ENCODE measurements at places on chromosomes 7 and 10.

- no peak for DNase-seq
These were observed 289.0 kb downstream of the PLXDC2 start for GRCh38 chr10:20105236-20105635.

DNA sequence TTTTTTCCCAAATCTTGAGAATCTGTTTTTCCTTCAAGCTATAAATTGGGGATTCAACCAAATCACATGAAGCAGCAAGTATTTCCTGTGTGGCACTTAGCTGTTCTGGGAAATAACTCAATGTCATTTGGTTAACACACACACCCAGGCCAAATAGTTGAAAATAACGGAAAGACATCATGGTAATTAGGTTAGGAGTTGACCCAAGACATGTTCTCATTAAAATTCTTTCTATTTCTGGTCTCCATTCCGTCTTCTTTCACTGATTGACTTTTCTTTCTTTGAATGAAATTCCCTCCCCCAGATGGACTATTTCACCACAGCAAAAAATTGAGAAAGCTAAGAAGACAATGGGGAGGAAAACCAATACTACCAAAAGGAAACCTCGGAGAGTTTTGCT, 30.5 kb downstream of the NRP1 start:
- no peak for DNase-seq

GRCh38 chr7:149859876-149860275, 13.9 kb upstream of the ATP6V0E2 start:
- no peak for DNase-seq

- DNase-seq, result no peak
These were observed 228.0 kb downstream of the ELMO1 start for GRCh38 chr7:37220664-37221063.

- no peak for DNase-seq
These were observed 162.7 kb upstream of the PRSS1 start for GRCh38 chr7:142586611-142587010.

DNA sequence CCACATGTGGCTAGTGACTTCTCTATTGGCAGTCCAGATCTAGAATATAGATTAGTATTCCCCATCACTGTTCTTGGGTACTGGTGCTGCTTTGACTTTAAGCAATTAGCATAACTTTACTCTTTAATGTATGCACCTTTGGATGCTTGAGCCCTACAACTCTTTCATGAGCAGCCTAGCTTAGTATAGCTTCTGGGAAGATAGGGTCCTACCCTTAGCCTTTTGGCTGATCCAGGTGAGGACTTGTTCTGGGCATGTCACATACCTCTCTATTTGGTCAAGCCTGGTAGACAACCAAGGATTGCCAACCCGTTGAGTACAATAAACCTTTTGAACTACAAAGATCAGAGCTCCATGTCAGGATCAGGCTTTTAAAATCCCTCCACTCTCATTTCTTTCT, 17.7 kb downstream of the PCGF5 start:
- no peak for DNase-seq

DNA sequence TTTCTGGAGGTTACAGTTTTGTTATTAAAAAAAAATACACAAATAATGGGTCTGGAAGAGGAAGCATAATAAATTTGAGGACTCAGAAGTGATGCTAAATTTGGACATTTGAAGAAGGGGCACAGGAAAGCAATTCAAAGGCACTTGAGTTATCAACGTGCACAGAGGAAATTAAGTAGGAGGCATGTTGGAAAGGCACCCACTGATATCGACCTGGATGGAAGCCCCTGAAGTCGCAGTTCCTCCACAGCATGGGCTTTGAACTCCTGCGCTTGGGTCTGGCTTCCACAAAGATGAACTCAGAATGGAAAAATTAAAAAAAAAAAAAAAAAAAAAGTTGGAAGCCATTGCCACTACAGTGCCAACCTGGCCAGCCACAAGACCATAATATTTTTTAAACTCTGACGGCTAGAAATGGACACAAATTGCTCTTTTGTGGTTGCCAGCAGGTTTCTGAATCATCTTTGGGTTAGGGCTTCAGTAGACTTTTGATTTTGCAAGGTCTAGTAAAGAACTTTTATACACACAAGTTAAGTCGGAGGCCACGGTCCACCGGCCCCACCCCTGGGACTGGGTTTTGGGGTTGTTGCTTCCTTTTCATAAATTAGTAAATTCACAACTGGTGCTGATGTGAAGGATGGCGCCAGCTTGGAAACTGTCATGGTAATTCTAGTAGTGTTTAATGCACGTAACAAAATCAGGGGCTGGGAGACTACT, 21.6 kb downstream of the JCAD start:
- DNase-seq, result no peak

DNA sequence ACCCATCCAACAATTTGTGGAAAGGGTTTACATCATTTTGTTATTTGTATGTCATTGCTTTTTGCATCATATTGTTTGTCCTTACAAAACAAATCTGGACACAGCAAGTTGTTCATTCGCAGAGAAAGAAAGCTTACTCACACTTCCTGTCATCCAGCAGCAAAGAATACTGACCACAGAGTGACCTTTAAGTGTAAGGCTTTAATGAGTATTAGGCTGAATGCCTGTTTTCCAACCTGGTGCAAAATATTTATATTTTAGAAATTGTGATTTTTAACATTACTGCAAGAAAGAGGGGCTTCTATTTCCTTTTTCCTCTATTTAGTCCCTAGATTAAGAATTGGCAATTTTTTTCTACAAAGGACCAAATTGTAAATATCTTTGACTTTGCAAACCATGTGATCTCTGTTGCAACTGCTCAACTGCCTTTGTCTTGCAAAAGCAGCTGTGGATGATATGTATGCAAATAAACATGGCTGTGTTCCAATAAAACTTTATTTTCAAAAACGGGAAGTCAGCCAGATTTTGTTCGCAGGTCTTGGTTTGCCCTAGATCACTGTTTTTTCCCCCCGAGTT, 27.8 kb upstream of the ITGB1 start:
- DNase-seq, result no peak

GRCh38 chr10:13770760-13771493, 184.2 kb downstream of the PRPF18 start:
- DNase-seq, result no peak

- DNase-seq, result no peak
These were observed 5.3 kb upstream of the EBF3 start for GRCh38 chr10:129969184-129969910.

- no peak for DNase-seq
These were observed 47.7 kb downstream of the ANK3 start for GRCh38 chr10:60341969-60342368.

GRCh38 chr7:101537205-101537604, 91.9 kb downstream of the MYL10 start:
- DNase-seq, result no peak

GRCh38 chr7:120742372-120742771, 115.6 kb downstream of the TSPAN12 start:
- no peak for DNase-seq

DNA sequence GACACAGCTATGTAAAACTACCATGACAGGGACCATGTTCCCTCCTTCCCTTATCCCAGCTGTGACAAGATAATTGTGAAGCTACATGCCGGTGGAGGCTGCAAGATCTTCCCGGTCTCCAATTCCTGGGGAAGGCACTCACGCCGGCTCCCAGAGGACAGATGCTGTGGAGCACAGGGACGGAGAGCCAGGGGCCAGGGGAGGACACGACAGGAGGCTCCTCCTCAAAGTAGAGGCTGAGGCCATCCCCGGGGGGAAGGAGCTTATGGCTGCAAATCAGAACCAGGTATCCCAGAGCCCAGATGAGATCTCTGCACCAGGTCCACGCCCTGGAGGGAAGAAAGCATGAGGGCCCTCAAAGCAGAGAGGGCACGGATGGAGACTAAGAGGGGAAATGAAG, 286.2 kb downstream of the TCERG1L start:
- no peak for DNase-seq

- no peak for DNase-seq
These were observed 279.7 kb upstream of the KLF14 start for GRCh38 chr7:131013716-131014115.

DNA sequence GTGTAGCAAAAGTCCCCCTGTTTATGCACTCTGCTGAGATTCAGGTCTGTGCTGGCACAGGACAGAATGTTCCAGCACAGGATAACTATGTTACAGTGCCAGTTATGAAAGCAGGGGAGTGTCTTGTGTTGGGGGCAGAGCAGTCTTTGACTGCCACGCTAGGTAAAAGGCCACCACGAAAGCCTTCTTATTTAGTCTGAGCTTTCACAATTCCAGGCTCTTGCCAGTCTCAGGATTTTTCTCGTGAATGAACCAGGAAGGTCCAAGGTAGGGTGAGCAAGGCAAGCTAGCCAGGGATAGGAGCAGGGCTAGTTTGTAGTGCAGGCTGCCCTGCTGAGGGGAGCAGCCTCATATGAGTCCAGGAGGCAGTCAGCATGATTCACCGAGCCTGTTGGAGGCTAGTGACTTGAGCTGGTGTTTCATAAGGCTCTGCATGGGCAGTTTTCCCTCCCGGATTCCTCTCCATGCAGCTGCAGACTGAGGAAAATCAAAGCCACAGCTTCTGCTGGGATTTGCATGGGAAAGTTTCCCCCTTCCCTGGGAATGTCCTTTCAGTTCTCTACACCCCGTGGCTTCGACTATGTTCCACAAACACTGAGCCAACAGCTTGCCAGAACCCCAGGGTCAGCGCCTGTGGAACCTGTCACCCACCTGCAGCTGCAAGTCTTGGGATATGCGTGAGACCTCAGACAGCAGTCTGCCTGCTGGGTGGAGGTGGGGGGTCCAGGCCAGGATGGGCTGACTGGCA, 112.3 kb downstream of the JCAD start:
- peak; percentile 78 for DNase-seq

GRCh38 chr10:13751191-13751764, 164.5 kb downstream of the PRPF18 start:
- DNase-seq, result no peak

GRCh38 chr10:34814913-34815184, 247 bp downstream of the PARD3 start:
- no peak for DNase-seq

- peak; percentile 6 for DNase-seq
These were observed 559.7 kb downstream of the TCERG1L start for GRCh38 chr10:130751851-130752250.

GRCh38 chr10:33333260-33334101, 986 bp downstream of the NRP1 start:
- no peak for DNase-seq

DNA sequence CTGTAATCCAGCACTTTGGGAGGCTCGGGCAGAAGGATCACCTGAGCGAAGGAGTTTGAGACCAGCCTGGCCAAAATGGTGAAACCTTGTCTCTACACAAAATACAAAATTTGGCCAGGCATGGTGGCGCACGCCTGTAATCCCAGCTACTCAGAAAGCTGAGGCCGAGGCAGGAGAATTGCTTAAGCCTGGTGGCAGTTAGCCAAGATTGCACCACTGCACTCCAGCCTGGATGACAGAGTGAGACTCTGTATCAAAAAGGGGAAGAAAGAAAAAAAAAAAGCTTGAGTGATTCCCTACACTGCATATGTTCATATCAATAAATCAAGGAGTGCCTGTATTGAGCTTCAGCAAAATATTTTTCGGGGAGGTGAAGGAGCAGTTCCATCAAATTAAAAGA, 45.8 kb upstream of the SRRM3 start:
- no peak for DNase-seq
